ENCODE measurements at places on chromosomes 2 and 18. TPM values are rescaled to one million over a fixed set of nuclear protein-coding genes. Genes with fewer than 3 reads are reported as not detected.

GRCh38 chr18:47899107-47899840 lies 31.2 kb downstream of the SMAD2 start:
- DNase-seq = no peak
- H3K4me3 ChIP-seq = no peak overlapping the region
- H3K27me3 ChIP-seq = no peaks in the 10 kb centered on the region
- H3K27ac ChIP-seq = no peak overlapping the region

DNA sequence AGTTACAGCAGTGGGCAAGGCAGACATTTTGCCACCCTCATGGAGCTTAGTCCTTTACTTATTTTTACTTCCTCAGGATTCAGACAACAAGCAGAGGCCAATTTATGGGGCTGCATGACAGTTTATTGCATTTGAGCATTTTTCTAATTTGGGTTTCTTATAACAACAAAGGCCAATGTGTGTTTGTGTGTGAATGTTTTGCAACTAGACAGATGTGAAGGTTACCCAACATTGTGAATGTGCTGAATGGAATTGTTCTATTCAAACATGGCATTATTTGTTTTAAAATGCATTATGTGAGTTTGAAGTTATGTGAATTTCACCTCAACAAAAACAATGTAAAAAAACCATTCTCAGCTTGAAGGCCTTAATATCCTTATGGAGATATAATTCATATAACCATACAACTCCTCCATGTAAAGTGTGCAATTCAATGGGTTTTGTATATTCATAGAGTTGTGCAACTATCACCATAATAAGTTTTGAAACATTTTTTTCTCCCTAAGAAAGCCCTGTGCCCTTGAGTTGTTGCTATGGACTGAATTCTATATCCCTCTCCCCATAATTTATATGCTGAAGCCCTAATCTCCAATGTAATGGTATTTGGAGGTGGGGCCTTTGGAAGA lies 57.3 kb downstream of the CCDC195 start:
- H3K27ac ChIP-seq = peak overlapping the region; percentile 31
- no peak overlapping the region for H3K4me3 ChIP-seq
- no peaks in the 10 kb centered on the region for H3K36me3 ChIP-seq

DNA sequence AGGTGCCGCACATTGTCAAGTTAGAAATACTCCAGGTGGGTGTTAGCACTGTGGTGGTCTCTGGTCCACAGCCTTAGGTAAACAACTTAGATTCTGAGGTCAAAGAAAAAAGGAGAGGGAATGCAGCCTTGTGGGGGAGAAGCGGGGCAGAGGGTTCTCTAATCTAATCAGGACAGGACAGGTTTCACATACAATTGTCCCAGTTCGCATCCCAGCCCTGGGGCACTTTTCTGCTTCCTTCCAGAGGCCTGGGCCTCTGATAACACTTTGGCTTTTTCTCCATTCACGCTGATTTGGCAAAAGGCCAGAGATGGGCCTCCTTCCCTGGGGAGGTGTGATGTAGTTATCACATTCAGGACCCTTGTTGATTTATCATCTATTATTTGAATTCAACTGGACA lies 32.5 kb downstream of the SLC1A4 start:
- H3K36me3 ChIP-seq = peaks cover 25% of the 10 kb centered on the region
- no peaks in the 10 kb centered on the region for H3K27me3 ChIP-seq
- peaks cover 14% of the 10 kb centered on the region for H3K4me1 ChIP-seq
- no peak overlapping the region for H3K27ac ChIP-seq
- H3K4me3 ChIP-seq = no peak overlapping the region
- no peak for DNase-seq

DNA sequence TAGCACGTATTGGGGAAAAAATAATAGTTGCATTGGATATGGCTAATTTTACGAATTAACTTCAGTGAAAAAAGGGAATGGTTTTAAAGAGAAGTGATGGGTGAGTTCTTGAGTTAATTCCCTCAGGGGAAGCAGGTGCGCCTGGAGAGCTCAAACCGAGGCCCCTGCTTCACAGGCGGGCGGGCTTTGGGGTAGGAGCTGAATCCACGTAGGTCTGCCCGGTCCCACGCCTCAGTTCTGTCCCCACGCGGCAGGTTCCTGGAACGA lies 44.1 kb downstream of the GORASP2 start:
- no peaks in the 10 kb centered on the region for H3K36me3 ChIP-seq
- H3K4me3 ChIP-seq = peak overlapping the region; percentile 87
- DNase-seq = no peak
- H3K27ac ChIP-seq = no peak overlapping the region

DNA sequence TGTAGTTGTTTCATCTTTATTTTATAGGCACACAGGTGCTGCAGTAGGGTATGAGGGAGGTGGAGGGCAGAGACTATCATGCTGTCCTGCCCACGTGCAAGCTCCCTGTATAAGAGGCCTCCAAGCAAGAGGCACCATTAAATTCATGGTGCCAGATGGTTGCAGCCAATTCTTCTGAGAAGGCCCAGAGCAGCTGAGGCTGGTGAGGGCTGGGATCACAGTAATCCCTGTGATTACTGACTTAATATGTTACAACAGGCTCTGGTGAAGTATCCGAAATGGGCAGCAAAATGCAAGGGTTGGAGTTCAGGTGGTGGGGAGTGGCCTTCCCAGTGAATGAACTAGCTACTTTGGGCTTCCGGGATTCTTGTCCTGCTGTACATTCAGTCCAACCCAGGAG lies 191.9 kb upstream of the SMAD2 start:
- DNase-seq = no peak
- H3K4me1 ChIP-seq = no peaks in the 10 kb centered on the region

DNA sequence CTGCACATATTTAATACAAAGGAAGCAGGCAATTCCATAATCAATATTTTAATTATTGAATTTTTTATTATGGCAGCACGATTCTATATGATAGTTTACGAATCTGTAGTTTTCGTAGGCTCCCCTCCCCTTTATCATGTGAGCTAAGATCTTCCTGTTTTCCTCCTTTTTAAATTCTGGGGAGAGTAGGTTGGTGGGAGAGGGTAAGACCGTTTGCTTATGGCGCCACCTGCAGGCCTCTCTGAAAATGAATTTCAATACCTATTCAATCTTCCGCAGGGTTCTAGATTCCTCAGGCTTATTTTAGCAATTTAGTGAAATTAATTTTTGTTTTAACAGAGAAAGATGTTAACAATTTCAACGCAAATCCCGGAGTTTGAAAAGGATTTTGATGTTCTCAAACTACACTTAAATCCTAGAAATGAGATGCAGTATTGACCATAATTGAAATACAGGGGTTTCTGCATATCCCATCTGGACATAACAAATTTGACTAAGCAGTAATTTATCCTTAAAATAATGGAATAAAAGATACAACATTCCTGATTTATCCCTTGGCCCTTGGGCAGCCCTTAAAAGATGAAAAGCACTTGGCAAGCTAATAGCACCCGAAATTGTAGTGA lies 12.8 kb upstream of the GBX2 start:
- peaks cover 21% of the 10 kb centered on the region for H3K4me1 ChIP-seq
- no peaks in the 10 kb centered on the region for H3K36me3 ChIP-seq
- H3K27me3 ChIP-seq = peaks cover 17% of the 10 kb centered on the region
- no peak overlapping the region for H3K27ac ChIP-seq
- DNase-seq = peak; percentile 65

DNA sequence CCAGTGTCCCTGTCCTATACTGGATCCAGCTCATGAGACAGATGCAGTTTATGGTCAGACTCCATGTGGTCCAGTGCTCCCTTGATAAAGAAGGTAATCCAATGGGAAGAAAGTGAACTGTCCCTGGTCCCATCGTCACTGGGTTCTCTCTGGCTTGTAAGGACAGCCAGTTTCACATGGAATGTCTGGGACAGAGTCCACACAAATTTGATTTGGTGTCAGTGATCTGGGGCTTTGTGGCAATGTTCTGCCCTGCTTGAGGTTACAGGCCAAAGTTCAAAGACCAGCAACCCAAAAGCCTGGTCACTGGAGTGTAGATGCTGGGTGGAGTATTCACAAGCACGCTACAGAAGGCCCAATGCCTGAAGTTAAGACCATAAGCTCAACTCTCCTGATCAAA lies 22.2 kb upstream of the FHL2 start:
- H3K4me3 ChIP-seq = no peak overlapping the region
- H3K27me3 ChIP-seq = 0 out of 2 replicates have a peak, but pooled peaks cover 7% of the 10 kb centered on the region
- no peak for DNase-seq
- H3K4me1 ChIP-seq = peaks cover 5% of the 10 kb centered on the region
- no peaks in the 10 kb centered on the region for H3K36me3 ChIP-seq
- no peak overlapping the region for H3K27ac ChIP-seq

DNA sequence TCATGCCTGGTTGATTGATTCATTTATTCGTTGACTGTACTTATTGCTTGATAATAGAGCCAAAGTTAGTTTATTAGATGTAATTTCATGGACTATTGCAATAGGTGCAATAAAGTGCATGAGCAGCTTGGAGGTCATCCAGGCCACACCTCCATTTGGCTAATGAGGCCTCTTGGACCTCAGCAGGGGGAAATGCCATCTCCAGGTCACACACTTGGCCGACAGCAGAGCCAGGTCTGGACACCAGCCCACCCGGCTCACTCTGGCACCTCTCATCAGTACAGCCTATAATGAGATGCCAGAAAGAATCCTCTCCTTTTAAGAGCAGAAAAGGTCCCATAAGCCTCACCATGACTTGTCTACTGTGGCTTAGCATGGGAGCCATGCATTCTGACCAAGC lies 71.2 kb upstream of the AFF3 start:
- H3K36me3 ChIP-seq = no peaks in the 10 kb centered on the region
- no peaks in the 10 kb centered on the region for H3K4me1 ChIP-seq
- H3K27me3 ChIP-seq = peaks cover 9% of the 10 kb centered on the region
- no peak overlapping the region for H3K27ac ChIP-seq

DNA sequence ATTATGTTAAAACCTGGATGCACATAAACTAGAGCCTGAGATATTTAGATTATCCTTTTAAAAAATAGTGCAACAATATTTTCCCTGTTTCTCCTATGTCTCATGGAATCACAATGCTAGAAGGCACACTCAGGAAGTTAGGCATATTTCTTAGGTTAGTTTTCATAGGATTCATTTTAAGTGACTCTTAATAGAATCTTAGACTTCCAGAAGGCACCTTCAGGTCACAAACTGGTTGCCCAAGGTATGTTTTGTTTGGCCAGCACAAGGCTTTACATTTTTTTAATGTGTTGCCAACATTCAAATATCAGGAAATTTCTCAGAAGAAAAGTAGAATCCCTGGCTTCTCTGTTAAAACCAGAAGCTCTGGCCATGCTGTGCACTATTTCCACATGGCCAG lies 129.3 kb downstream of the LNPK start:
- no peaks in the 10 kb centered on the region for H3K27me3 ChIP-seq
- no peaks in the 10 kb centered on the region for H3K36me3 ChIP-seq
- peak; percentile 79 for DNase-seq
- no peak overlapping the region for H3K4me3 ChIP-seq
- peak overlapping the region; percentile 72 for H3K27ac ChIP-seq
- H3K4me1 ChIP-seq = peaks cover 54% of the 10 kb centered on the region

DNA sequence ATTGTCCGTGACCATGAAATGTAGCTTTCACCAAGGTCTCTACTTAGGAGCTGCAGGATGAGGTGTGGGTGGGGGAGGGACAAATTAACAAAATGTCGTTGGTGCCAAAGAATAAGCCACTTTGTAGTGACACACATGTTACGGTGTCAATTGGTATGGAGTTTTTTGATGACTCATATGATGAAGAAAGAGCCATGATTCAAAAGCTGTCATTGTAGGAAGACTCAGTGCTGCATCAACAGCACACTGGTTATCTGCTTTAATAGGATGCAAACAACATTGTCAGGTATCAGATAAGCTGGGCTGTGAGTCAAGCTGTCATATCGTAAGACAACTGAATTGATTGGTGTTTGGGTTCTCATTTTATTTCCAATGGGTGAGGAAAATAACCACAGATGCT lies 36.6 kb upstream of the BOD1L2 start:
- H3K4me3 ChIP-seq = no peak overlapping the region
- H3K27ac ChIP-seq = no peak overlapping the region
- peak; percentile 1 for DNase-seq
- no peaks in the 10 kb centered on the region for H3K4me1 ChIP-seq
- H3K27me3 ChIP-seq = no peaks in the 10 kb centered on the region

- H3K4me1 ChIP-seq = peaks cover 50% of the 10 kb centered on the region
- H3K4me3 ChIP-seq = no peak overlapping the region
- H3K27ac ChIP-seq = no peak overlapping the region
- DNase-seq = no peak
These were observed 34.5 kb downstream of the AGFG1 start for GRCh38 chr2:227506456-227506855.

DNA sequence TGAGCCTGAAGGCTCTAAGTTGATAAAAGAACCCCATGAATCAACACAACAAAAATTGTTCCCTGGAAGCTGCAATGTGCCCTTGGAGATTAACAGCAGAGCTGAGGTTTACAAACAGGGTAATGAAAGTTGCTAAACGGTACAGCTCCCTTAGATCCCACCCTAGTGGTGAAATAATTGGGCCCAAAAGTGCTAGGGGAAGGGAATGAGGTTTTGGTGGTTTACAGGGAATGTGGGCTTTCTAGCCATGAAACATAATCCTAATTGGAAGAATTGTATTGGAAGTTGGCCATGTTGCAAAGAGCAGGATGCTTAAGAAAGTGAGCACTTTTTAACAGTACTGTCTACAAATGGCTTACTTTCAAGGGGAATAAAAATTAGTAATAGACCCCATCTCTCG lies 180.2 kb upstream of the SMIM21 start:
- no peaks in the 10 kb centered on the region for H3K4me1 ChIP-seq
- H3K27ac ChIP-seq = no peak overlapping the region
- DNase-seq = no peak
- H3K36me3 ChIP-seq = no peaks in the 10 kb centered on the region

DNA sequence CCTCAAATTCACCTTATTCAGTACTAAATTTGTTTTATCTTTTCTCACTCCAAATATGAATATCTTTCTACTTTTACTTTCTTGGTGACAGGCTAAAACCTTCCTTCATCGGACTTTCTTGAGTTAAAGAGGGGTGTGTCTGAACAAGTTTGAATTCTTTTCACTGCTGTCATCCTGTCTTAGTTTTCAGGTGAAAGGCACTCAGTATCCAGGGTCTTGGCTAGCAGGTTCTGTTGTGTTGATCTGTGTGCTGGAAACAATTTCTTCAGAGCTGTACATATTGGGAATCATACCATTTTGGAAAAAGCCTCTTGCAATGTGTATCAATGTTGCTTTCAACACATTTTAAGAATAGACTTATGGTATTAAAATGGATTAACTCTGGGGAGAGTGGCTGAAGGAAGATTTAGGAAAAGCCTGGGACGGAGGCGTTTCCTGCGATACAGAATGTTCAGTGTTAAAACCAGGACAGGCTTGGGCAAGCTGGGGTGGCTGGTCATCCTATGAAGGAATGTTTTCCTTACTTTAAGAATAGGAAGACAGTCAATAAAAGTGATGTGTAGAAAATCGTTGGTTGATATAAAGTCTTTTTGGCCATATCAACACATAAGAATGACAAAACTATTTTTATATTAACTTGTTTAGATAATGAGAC lies 350.7 kb upstream of the SPRED2 start:
- no peaks in the 10 kb centered on the region for H3K27me3 ChIP-seq
- no peak for DNase-seq
- no peaks in the 10 kb centered on the region for H3K4me1 ChIP-seq
- H3K4me3 ChIP-seq = no peak overlapping the region
- H3K27ac ChIP-seq = no peak overlapping the region

GRCh38 chr2:233976690-233977294 lies 59.6 kb downstream of the TRPM8 start:
- peaks cover 34% of the 10 kb centered on the region for H3K4me1 ChIP-seq
- no peaks in the 10 kb centered on the region for H3K27me3 ChIP-seq
- H3K36me3 ChIP-seq = no peaks in the 10 kb centered on the region
- H3K27ac ChIP-seq = no peak overlapping the region

GRCh38 chr2:60441800-60442199 lies 111.7 kb downstream of the BCL11A start:
- no peaks in the 10 kb centered on the region for H3K27me3 ChIP-seq
- no peak overlapping the region for H3K27ac ChIP-seq
- H3K4me1 ChIP-seq = no peaks in the 10 kb centered on the region
- no peak overlapping the region for H3K4me3 ChIP-seq
- H3K36me3 ChIP-seq = no peaks in the 10 kb centered on the region

STPG4 gene
- not detected for polyA plus RNA-seq

POMC gene
- polyA plus RNA-seq = 3.6 TPM

EFEMP1 gene
- polyA plus RNA-seq = 1,145 TPM

ACKR3 gene
- polyA plus RNA-seq = 8.5 TPM
